Fibroblast of lung (primary cell): ENCODE measurements at places on chromosomes 4 and X. TPM values are rescaled to one million over a fixed set of nuclear protein-coding genes. Genes with fewer than 3 reads are reported as not detected.

Gene ANTXR2
- 107 and 135 TPM in 2 replicates for total RNA-seq

Gene C4orf54
- total RNA-seq: under 0.01 TPM in 1 of 2 replicates, not detected in the other

Gene TKTL1
- total RNA-seq: not detected in 2 replicates

Gene F9
- not detected in 2 replicates for total RNA-seq

Gene PLK4
- total RNA-seq: 1.3 and 5.9 TPM in 2 replicates

Gene AFF2
- under 0.01 and 0.26 TPM in 2 replicates for total RNA-seq

Gene MAGEE2
- not detected in 2 replicates for total RNA-seq

Gene OPRPN
- not detected in 2 replicates for total RNA-seq

Gene GPR82
- not detected in 2 replicates for total RNA-seq

Gene PAGE4
- not detected in 2 replicates for total RNA-seq
